ENCODE measurements at places on chromosomes 4 and X.
A peak's percentile ranks its signal among the peaks of the same experiment; 100 is the strongest.

DNA sequence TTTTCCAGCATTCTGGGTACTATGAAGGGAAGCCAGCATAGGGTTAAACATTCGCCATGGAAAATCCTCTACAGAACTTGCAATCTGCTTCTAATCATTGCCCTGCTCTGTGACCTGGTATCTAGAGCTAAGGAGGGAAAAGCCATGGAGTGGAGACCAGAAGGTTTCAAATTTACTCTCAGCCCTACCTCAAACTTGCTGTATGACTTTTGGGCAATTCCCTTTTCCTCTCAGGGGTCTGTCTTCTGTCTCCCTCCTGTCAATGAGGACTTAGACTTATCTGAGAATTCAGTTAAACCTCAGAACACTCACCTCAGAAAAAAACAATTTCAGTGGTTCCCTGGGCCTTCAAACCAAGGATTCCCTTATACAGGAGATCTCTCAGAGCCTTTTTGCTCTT is 29.1 kb downstream of the ARHGEF9 start:
- DNase-seq: no peak

DNA sequence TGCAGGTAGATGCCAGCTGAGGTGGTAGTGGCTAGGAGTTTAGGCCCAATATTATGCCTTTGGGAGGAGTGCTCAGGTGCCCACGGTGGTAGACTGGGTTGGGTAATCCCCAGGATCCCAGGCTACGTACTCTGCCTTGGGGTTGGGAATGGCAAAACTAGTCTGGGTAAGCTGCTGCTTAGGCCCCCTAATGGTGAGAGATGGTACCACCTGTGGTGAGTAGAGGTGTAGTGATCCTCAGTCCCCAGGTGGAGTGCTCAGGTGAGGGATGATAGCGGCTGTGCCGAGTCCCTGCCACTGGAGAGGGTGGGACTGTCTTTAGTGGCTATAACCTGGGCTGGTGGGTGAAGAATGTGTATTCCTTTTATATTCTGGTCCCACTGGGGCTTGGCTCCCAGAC is 75.2 kb downstream of the IL1RAPL2 start:
- no peak for DNase-seq

DNA sequence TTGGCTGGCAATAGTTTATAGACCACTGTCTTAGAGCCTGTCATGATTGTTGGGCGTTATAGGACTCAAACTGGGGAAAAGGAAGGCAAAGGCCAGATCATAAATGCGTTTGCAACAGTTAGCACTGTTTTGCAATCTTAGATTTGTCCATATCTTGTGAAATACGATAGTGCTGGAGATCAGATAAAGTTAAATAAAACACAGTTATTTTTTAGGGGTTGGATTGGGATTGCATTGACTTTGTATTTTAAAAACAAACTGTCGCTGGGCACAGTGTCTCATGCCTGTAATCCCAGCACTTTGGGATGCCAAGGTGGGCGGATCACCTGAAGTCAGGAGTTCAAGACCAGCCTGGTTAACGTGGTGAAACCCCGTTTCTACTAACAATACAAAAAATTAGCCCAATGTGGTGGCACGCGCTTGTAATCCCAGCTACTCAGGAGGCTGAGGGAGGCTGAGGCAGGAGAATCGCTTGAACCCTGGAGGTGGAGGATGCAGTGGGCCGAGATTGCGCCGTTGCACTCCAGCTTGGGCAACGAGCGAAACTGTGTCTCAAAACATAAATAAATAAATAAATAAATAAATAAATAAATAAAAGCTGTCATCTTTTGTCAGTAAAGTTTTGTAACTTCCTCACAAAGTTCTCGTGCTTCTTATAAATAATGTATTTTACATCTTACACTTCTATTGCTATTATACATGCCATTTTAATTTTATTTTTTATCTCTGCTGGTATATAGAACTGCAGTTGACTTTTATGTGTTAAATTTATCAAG is 117.2 kb downstream of the KDM6A start:
- DNase-seq: no peak

- DNase-seq: no peak
Observed at GRCh38 chr4:33649015-33649414, 2595.3 kb downstream of the ARAP2 start.

DNA sequence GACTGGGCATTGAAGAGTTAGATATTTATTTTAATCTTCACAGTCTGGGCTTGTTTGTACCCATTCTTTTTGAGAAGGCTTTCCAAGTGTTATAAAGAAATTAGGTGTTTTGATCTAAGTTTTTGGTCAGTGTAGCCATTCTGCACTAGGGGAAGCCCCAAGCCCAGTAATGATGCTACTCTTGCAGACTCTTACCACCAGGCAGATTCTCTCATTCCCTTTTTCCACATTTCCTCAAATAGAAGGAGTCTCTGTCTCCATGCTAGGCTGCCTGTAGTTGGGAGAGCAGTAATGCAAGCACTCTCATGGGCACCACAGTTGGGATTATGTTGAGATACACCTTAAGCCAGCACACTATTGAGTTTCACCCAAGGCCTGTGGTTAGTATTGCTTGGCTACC is 21.5 kb downstream of the CDX4 start:
- DNase-seq: no peak

GRCh38 chr4:99088023-99088449 is 552 bp downstream of the ADH5 start:
- no peak for DNase-seq

GRCh38 chr4:182856862-182857261 is 60.3 kb downstream of the DCTD start:
- DNase-seq: no peak

- no peak for DNase-seq
Observed at GRCh38 chr4:83281307-83281706, 3.3 kb downstream of the COQ2 start.

- DNase-seq: no peak
Observed at GRCh38 chr4:6273661-6273990, 4.0 kb downstream of the WFS1 start.

DNA sequence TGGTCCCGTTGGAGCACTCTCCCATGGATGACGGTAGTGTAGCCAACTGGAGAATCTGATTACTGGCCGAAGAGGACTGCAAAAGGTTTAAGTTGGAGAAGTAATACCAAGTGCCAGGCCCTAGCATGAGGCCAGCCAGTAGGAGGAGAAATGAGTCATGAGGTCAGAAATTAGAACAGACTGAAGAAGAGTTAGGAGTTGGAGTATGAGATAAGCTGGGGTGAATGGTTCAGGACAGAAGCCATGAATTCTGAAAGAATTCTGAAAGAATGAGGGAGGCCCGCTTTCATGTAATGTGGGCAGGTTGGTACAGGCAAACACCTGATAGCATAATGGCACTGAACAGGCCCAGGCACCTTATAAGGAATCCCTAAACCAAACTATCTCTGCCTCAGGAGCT is 18.4 kb upstream of the STK26 start:
- DNase-seq: no peak

DNA sequence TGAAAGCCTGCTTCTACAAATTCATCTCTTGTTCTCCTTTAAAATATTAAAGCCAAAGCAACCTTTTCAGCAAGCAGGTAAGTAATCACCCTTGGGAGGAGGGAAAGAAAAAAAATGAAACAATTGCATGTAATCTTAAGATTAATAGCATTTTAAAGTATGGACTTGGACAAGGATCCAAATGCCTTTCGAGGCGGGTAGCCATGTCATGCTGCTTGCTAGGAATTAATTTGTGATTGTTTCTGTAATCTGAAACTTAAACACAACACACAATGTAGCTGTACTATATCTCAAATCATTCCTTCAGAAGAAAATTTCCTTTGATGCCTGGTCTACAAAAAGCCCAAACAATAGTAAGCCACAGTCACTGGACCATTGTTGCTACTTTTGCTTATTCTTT is 112.4 kb upstream of the CBR4 start:
- no peak for DNase-seq

- no peak for DNase-seq
Observed at GRCh38 chr4:25297528-25298242, 14.9 kb upstream of the ZCCHC4 start.

- DNase-seq: no peak
Observed at GRCh38 chr4:64000241-64000640, 409.0 kb downstream of the TECRL start.

GRCh38 chrX:84715315-84715714 is 213.1 kb upstream of the HDX start:
- DNase-seq: no peak

GRCh38 chr4:168713253-168713652 is 216.4 kb downstream of the PALLD start:
- DNase-seq: no peak

GRCh38 chrX:9765072-9765736 is 443 bp downstream of the GPR143 start:
- no peak for DNase-seq

GRCh38 chr4:40199999-40200874 is 3.4 kb downstream of the RHOH start:
- peak; percentile 74 for DNase-seq

DNA sequence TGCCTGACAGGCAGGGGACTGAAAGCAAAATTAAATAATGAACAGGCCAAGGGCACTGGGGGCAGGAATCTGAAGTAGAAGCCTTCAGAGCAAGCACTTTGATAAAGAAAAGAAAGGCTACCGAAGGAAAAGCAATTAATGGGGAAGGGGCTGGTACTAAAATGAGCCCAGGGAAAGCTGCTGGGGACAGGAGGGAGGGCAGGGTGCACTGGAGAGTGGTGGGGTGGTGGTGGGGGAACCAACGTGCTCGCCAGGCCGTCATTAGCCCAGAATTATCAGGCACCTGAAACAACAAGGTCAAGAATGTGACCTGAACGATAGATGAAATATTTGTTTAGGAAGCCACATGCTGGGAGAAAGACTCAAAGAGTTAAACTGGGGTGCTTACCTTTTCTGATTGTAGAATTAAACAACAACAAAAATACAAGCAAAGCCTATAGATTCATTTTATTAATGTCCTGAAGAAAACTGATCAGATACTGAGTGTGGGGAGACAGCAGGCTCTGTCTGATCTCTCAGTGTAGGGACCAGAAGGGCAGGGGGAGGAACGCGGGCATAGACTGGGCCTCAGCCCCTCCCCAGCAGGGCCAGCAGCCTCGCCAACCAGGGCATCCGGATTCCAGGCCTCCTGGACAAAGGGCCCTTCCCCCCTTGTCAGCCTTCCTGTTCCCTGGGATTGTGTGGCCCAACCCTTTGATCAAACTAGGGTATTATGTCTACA is 239.7 kb upstream of the KLF3 start:
- DNase-seq: no peak

GRCh38 chr4:142350871-142351270 is 495.2 kb downstream of the INPP4B start:
- no peak for DNase-seq

GRCh38 chr4:13483768-13484121 is 395 bp downstream of the RAB28 start:
- no peak for DNase-seq

GRCh38 chrX:103513067-103513466 is 6.2 kb downstream of the RAB40A start:
- DNase-seq: no peak

DNA sequence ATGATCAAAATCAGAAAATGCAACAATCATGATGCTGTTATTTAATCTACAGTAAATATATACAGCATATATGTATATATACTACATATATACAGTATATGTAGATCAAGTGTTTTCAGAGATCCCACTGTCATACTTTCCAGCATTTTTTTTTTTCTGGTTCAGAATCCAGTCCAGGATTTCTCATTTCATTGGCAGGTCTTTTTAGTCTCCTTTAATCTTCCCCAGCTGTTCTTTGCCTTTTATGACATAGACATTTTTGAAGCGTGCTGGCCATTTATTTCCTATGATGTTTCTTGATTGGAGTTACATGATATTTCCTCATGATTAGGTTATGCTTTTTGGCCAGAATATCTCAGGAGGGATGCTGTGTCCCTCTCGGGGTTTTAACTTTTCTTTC is 92.0 kb upstream of the TLR2 start:
- no peak for DNase-seq

- DNase-seq: no peak
Observed at GRCh38 chr4:72843466-72843865, 226.1 kb downstream of the COX18 start.

DNA sequence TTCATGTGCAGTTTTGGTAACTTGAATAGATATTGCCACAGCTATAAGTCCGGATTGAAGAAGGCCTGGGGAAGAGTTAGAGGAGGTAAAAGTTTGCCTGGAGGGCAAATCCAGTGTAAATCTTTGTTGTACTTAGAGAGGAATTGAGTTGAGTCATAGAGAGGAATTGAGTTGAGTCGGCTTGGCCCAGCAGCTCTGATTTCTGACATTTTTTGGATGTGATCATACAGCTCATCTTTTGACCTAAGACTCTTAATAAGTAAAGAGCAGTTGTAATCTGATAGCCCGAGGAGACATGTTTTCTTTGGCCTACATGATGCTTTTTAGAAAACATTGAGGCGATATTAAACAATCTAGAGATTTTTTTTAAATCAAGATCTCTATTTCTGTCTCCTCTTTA is 3.9 kb downstream of the KIT start:
- no peak for DNase-seq

Data from activated T-helper 2 cell treated with anti-CD3 and anti-CD28 coated beads, Interferon-gamma antibody, Interleukin-2, Interleukin-4, amounts not matched to agents 10 μg/mL and 5 μg/mL and 100 μg/mL, durations not matched to agents 14 hours and 24 hours and 36 hours (primary cell).